Activated CD4-positive, alpha-beta T cell treated with anti-CD3 and anti-CD28 coated beads, Interleukin-2, amount 10 ng/mL, durations not matched to agents 7 days and 5 days (primary cell): ENCODE measurements at places on chromosomes 13 and 19.

DNA sequence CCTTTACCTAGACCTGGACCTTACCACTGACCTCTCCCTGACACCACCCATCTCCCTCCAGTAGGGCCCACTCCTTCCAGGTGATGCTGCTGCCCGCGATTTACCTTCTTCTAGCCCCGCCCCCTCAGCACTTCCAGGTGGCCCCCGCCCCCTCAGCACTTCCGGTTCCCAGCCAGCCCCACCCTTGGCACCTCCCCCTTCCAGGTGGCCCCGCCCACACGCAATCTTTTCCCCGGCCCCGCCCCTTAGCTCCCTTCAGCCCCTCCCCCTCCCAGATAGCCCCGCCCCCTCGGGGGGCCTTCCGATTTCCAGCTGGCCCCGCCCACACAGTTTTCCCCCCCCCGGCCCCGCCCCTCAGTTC, 586 bp downstream of the LIG1 start:
- peak; percentile 92 for DNase-seq

GRCh38 chr13:60484865-60485264, 87.8 kb downstream of the TDRD3 start:
- DNase-seq: no peak

DNA sequence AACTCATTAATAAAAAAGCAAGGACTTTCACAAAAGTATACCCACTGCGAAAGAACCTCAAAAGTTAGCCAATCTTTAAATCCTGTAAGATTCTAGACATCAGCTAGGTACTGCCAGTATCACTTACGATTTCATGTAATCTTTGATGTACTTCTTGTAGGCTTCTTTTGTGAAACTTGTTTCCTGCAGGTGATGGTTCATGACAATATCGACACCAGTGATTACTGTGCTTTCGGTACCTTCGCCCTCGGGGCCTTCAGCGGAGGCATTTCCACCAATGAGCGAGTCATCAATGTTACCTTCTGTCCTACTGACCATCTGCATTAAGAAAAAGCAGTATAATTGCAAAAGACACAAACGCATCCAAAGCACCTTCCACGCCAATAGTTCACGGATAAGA, 1.1 kb downstream of the TPT1 start:
- peak; percentile 44 for DNase-seq

- no peak for DNase-seq
These were observed 27.9 kb downstream of the C13orf46 start for GRCh38 chr13:113945857-113946408.

GRCh38 chr19:18424890-18425514, 5.8 kb downstream of the SSBP4 start:
- no peak for DNase-seq

GRCh38 chr13:65011378-65011777, 2218.8 kb downstream of the PCDH9 start:
- no peak for DNase-seq

- no peak for DNase-seq
These were observed 52.0 kb upstream of the GTF2F2 start for GRCh38 chr13:45068036-45069001.

DNA sequence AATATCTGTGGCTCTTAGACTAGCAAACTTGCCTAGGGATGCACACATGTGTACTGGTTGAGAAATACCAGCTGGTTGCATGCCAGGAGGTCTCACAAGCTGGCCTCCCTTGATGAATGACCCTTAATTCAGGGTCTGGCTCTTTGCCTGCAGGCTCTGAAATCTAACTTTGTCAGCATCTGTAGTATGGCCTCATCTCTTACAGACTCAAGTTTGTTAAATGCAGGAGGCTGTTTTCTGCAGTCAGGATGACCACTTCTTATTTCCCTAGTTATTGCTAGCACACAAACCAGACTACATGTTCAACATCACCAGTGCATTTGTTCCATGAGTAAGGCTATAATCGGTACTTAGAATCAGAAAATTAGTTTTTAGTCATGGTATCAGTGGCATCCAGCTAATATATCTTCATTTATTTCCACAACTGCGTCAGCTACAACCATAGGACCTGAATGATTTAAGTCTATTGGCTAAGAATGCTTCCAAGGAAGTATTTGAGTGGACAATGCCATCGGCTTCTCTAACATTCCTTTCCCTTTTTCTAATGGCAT, 23.3 kb upstream of the POSTN start:
- no peak for DNase-seq

- no peak for DNase-seq
These were observed 221.5 kb upstream of the NBEA start for GRCh38 chr13:34720618-34721017.

- no peak for DNase-seq
These were observed 12.4 kb upstream of the NEK5 start for GRCh38 chr13:52141299-52141698.

GRCh38 chr19:28614634-28615545, 598.1 kb downstream of the UQCRFS1 start:
- DNase-seq: no peak

DNA sequence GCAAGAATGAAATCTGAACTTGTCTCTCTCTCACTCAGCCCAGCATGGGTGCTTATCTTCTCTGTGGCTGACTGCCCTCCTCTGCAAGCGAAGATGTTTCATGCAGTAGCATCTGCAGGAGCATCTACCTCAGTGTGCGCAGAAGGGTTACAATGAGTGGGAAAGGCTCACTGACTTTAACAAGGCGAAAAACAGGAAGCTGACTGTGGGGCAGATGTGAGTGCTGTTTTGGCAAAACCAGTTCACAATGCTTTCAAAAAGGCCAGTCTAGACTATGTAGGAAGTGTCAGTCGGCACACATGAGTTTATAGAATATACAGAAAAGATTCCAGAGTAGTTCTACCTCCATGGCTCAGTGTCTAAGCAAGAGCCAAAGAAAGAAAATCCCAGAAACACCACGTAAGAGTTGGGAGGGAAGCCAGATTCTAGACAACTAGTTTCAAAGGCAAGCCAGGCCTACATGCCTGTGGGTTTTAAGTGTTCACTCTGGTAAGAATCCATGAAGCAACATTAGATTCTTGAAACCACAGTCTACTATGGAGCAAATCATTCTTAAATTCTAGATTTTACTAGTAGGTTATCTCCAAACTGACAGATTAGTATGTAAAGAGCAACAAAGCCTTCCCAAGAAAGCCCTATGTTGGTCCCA, 124.5 kb downstream of the ABCC4 start:
- peak; percentile 16 for DNase-seq

DNA sequence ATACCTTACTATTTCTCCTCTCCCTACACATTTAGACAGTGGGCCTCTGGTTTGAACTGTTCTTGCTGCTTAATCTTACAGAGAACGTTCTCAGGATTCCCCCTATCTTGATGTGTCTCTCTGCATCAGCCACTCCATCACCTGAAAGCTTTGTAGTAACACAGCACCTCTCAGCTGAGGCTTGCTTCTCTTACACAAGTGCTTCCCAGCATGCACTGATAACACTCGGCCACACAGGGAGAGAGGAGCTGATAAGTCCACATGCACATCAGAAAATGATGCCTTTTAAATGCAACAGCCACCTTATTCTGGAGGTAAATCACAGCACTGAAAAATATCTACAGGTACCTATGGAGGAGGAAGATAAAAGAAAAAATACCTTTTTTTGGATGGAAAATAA, 192.2 kb upstream of the TSHZ3 start:
- no peak for DNase-seq

DNA sequence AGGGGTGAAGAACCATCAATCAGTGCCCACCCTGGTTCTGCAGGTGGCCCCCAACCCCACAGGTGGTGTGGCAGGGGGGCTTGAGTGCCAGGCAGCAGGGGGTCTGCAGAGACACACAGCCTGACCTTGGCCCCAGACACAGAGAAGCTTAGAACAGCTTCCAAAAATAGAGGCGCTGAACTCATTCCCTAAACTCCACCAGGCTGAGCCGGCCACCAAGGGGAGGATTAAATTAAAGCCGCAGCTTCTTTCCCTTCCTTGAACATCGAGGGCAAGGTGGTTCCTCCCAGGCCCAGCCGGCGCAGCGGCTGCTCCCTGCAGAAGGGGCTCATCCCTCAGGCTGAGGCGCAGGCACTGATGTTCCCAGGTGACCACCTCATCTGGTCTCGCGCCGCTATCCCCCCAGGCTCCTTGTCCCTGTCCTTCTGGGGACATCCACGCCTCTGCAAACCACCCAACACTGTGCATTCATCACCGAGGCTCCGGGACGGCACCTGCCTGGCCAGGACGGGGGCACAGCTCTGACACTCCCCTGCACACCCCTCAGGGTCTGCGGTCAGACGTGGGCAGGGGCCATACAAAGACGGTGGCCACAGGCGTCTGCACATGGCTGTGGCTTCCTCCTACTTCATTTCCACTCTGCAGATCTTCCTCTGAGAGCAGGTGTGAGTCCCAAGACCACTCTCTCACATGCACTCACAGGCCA, 30.9 kb downstream of the LAMP1 start:
- DNase-seq: no peak

GRCh38 chr19:41304706-41305483, 5.1 kb upstream of the CCDC97 start:
- DNase-seq: no peak

GRCh38 chr13:60175571-60175970, 11.8 kb upstream of the DIAPH3 start:
- no peak for DNase-seq

- no peak for DNase-seq
These were observed 83.9 kb upstream of the IRS2 start for GRCh38 chr13:109870274-109870673.

DNA sequence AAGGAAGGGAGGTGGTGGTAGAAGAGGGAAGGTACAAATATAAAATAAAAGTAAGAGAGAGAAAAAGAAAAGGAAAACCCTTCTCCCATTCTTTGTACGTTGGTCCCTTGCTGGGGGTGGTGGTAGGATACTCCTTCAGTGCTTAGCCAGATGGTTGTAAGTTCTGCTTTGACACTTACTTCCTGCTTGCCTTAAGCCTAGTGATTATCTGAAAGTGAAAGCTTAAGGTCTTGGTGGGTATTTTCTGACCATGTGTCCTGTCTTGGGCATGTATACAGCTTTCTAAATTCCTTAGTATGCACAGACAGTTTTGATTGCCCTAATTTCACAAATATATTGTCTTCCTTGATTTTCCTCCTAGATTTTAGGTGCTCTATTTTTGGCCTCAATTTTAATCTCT, 314.8 kb downstream of the PCDH17 start:
- no peak for DNase-seq

DNA sequence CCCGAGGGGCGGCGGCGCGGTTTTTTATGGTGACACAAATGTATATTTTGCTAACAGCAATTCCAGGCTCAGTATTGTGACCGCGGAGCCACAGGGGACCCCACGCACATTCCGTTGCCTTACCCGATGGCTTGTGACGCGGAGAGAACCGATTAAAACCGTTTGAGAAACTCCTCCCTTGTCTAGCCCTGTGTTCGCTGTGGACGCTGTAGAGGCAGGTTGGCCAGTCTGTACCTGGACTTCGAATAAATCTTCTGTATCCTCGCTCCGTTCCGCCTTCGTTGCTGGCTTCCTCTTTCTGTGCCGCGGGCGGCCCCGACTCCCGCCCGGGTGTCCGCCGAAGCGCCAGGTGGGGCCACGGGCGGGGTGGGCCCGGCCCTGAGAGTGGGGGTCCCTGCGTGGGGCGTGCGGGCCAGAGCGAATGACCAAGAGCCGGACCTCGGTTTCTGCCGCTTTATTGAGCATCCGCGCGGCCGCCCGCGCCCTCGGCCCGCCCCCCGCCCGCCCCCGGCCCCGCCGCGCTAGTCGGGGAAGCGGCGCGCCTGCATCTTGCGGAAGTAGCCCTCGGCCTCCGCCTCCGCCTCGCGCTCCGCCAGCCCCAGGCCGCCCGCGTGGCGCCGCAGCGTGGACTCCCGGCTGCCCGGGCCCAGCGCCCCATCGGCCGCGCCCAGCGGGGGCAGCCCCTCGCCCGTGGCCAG, 9.6 kb downstream of the PLPPR3 start:
- no peak for DNase-seq

DNA sequence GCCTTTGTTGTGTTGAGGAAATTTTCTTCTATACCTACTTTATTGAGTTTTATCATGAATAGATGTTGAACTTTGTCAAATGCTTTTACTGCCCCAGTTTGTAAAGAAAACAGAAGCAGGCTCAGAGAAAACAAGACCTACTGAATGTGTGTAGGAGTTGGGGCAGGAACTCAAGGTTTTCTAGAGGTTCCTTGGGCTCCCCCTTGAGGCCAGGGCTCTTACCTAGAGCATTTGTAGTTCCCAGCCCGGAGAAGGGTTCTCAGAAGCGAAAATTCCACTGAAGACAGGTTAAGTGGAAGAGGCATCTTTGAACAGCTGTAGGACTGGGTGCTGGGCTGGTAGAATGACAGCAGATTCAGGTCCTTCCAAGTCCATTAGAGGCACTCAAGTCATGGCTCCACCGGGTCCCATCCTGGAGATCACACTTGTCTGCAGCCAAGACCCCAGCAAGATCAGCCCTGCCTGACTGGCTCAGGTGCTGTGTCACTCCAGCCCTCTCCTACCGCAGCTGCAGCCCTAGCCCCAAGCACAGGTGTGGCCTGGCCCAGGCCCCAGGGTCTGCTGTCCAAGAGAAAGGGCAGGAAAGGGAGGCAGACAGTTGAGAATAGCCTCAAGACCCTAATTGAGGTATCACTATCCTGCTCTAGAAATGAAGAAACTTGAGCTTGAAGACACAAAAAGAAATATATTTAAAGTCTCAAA, 425.5 kb downstream of the PCDH20 start:
- no peak for DNase-seq

- DNase-seq: no peak
These were observed 9.6 kb downstream of the SH3GL1 start for GRCh38 chr19:4390567-4391305.

GRCh38 chr19:55493052-55493644, 4.9 kb downstream of the SSC5D start:
- no peak for DNase-seq

GRCh38 chr13:23654111-23655110, 84.2 kb downstream of the TNFRSF19 start:
- DNase-seq: no peak

DNA sequence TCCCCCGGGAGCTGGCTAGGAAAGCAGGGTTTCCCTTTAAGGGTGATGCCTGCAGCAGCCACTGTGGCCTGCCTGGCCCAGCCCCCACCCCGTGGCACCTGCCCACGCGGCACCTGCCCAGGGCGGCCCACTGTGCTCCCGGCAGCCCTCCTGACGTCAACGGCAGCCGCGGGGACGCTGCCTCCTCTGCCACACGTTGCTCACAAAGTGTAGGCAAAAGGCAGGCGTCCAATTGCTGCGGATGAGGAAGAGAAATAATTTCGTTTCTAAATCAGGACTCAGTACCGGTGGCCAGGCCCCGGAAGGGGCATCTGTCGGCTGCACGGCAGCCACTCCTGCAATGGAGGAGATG, 122.3 kb downstream of the URI1 start:
- no peak for DNase-seq

DNA sequence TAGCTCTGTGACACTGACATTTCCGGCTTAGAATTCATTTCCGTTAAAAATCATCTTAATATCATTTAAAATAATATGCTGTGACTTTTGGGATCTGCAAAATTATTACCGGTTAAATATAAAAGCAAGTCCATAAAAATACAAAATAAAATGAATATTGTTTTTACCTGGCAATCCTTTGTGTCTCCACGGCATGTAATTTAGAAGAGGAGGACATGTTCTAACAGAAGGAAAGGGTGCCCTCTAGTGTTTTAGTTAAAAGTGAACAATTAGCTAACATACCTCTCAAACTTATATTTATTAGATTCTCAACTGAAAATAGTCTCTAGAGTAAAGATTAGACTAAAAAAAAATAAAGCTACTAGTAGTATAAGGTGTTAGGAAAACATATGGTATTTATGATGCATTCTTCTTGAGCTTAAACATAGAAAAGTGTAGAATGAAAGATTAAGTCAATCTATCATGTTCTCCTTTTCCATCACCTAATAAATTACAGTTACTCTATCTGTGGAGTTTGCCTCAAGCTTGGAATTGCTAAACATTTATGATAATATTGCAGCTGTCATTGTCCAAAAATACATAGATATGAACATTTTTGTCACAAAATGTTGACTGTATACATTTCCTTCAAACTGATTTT, 676.7 kb upstream of the SPRY2 start:
- DNase-seq: no peak
